ENCODE measurements at places on chromosomes 2 and 18. TPM values are rescaled to one million over a fixed set of nuclear protein-coding genes. Genes with fewer than 3 reads are reported as not detected.

DNA sequence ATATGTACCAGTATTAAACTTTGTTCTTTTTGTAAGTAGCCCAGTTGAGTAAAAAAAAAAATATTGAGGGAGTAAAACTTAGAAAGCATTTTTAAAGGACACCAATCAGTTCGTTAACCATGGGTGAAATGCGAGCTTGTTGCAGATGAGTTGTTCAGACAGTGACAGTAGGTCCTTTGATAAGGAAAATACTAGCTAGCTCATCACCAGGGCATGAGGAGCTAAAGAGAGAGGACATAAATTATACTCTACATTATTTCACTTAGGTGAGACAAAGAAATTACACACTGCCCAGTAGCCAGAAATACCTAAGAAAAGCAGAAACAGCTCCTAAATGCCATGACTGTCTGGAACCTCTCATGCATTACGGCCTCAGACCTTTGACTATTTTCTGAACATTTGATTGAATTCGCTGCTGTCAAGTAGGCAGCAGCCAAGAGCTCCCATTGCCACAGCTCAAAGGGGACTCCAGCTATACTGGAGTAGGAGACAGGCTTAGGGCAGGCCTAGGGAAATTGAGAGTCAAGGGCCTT lies 2.6 kb upstream of the HNRNPLL start:
- no peak for DNase-seq

Gene ASAP2
- total RNA-seq, result 51.8 TPM

Gene REEP1
- total RNA-seq, result 12.3 TPM

Gene OR6B2
- total RNA-seq, result not detected

GRCh38 chr2:67984600-67984999 lies 78.2 kb downstream of the C1D start:
- no peak for DNase-seq

Gene FAM124B
- not detected for total RNA-seq

Gene KHK
- 10.0 TPM for total RNA-seq

- DNase-seq, result no peak
Observed at GRCh38 chr18:2902327-2902726, 55.5 kb downstream of the EMILIN2 start.

Gene SP140
- total RNA-seq, result not detected

DNA sequence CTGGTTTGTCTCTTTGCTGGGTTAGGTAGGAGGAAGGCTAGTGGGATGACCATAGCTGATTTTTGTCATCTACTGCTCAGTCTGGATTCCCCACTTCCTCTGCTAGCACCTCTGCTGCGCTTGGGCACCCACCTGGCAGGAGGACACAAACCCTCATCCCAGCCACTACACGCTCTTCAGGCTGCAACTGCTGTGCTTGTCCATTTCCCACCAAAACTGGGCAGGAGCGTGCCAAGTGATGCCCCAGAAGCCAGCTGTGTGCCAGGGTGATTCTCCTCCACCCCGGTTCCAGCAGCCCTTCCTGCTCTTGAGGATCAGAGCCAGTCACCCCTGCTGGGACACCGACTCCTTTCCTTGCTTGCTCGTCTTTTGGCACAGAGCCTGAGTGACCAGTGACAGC lies 15.7 kb upstream of the PER2 start:
- no peak for DNase-seq

Gene NEU4
- total RNA-seq, result 0.14 TPM

DNA sequence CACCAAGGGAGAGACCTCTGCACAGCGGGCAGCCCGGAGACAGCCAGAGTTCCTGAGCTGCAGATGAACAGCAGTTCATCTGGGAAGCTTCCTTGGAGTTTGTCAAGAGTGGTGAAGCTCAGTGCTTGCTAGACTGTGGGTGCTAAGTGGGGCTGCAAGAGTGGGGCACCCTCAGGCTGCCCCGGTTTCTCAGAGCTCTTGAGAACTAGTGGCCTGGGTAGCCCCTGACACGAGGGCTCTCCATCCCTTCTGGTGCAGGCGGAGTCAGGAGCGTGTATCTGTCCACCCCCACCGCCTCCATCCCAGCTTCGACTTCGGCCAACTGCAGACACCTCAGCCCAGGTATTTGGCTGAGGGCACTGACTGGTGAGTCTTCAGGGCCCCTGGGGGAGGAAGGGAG lies 222.0 kb downstream of the LOXHD1 start:
- DNase-seq, result no peak

- DNase-seq, result no peak
Observed at GRCh38 chr2:211901226-211901846, 637.3 kb downstream of the ERBB4 start.

Gene CROCC2
- total RNA-seq, result not detected

DNA sequence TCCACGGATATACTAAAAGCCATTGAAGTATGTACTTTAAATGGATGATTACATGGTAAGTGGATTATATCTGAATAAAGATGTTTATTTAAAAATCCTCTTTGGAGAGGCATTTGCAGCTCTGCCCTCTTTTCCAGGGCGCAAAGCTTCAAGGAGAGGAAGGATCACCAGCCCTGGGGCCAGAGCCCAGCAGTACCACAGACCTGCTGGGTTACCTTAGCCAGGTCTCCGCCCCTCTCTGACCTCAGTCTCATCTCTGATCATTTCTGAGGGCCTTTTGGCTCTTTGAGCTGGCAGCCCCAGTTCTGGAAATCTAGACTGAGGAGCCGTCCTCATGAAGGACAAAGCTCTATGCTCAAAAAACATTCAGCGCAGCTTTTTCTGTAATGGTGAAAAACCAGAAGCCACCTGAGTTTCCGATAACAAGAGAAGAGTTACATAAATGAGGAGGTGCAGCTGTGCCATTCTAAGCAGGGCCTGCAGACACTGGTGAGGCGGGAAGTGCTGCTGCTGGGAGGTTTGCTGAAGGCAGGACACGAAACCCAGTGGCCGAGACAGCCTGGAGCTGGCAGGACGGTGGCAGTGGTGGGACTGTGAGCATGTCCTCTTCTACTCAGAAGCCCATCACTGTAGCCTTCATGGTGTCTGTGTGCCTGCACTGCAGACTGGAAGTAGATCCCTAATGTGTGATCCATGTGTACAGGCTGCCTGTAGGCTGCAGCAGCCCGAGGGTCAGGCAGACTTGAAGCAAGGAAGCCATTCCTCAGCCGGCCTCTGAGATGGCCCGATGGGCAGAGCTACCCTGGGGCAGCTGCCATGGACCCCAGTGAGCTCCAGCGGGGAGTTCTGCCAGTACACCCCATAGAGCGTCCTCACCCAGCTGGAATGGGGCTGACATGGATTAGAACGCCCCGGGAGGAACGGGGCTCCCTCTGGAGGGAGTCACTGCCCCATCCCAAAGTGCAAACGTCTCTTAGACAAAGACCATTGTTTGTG lies 27.7 kb downstream of the ADRA2B start:
- no peak for DNase-seq

DNA sequence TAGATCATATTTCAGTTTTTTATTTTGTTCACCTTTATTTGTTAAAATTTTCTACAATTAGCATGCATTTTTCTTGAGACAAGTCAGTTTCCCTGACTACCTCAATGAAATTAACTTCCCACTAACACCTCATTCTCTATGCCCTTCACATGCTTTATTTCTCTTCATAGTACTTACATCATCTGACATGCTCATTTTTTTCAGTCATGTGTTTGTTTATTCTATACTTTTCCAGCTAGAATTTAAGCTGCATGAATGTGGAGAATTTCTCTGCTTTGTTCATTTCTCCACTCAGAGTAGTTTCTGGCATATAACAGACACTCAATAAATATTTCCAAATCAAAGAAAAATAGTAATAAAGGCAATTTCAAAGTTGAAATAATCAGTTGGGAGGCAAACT lies 78.9 kb upstream of the SCN7A start:
- no peak for DNase-seq

Gene DNAJC5G
- not detected for total RNA-seq

GRCh38 chr2:45394842-45395241 lies 216.2 kb downstream of the SRBD1 start:
- no peak for DNase-seq

DNA sequence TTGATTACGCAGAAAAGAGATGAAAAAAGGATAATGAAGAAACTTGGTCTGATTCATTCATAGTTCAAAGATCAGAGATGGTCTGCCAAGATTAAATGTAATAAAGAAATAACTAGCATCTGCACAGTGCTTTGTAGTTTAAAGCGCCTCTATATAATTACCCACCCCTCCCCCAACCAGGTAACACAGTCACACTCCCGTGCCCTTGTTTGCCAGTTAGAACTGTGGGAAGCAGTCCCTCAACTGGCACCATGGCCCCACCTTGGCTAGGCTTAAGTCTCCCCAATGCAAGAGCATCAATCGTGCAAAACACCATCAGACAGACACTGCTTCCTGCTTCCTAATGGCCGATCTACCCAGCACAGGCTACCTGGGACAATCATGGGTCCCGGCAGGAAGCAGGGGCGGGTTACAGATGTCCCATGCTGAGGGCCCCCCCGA lies 11.6 kb downstream of the ADCY3 start:
- DNase-seq, result no peak

GRCh38 chr2:39649511-39649910 lies 16.2 kb upstream of the TMEM178A start:
- DNase-seq, result no peak

DNA sequence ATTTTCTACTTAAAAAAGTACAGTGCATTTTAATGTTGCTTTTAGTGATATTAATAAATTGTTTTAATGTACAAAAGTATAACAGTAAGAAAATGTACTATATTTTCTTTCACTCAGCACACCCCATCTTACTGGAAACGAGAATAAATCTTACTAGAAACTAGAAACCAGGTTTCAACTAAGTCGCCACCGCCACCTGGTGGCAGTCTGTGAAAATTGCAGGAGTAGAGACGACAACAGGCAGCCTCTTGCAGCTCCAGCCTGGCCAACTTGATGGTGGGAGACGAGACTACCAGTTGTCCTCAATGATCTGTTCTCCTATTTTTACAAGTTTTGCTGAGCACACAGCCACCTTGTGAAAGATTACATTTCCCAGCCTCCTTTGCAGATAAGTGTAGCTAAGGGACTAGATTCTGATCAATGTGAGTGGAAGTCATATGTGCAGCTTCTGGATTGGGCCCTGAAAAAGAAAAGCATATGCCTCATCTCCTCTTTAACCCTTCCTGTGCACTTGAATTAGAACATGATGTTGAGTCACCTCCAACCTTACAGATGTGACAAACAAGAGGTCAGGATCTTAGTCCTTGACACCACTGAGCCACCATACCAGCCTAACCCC lies 8.7 kb downstream of the OTOF start:
- DNase-seq, result peak; percentile 60

Gene IL36B
- not detected for total RNA-seq

- DNase-seq, result no peak
Observed at GRCh38 chr2:96412307-96413258, 77.0 kb downstream of the NCAPH start.

DNA sequence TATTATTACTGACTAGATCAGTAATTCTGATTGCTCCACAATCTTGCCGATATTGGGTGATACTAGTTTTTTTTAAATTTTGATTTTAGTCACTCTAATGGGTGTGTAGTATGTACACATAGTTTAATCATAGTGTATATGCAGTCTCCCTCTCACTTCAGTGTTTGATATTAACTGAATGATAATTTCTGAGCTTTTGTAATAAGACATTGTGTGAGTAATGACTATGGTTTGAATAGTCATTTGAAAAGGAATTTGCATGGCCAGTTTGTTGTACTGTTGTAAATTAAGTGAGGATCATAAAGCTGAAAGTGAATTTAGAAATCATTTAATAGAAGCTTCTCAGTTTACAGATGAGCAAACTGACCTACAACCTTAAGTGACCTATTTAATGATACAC lies 33.4 kb downstream of the USP14 start:
- DNase-seq, result no peak

DNA sequence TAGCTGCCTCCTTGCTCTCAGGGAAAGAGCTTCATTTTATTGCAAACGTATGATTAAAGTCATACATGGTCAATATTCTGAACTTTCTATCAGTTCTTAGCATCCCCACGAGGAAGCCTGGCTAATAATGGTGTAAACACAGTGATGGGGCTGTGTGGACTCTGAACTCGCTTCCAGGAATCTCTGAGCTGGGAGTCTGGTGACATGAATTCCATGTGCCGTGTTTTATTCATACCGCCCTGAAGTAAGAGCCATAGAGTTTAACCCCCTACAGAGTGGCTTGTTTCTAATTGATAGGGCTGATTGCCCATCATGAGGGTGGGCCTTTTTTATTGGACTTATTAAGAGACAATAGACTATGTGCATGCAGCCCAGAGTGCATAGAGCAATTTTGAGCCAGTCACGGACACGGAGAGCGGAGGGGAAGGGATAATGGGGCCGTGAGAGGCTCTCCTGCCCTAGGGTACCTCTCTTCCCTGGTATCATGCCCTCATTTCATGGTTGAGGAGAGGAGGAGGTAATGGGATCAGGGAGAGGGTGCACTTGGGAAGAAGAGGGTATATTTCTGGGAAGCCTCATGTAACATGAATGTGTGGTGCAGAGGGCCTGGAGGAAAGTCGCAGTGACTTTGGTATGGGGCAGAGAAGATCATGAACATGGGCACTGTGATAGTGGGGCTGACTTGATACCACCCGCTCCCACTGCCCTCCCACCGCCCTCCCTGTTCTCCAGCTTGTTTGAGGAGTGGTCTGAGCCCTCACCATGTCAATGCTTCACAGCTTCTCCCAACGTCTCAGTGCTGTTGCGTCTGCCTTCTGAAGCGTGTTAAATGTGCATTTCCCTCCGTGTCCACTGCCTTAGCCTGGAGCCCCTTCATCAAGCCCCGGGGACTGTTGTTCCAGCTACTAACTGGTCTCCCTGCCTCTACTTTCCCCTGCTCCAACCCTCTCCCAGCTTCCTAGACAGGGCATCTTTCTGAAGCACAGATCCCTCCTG lies 73.2 kb downstream of the IL1R2 start:
- DNase-seq, result no peak

GRCh38 chr2:15561574-15562344 lies 625 bp upstream of the NBAS start:
- DNase-seq, result peak; percentile 16

- DNase-seq, result no peak
Observed at GRCh38 chr2:9492927-9493326, 18.6 kb downstream of the IAH1 start.

- no peak for DNase-seq
Observed at GRCh38 chr2:144943986-144944385, 424.1 kb upstream of the ZEB2 start.

Gene HOXD10
- not detected for total RNA-seq

GRCh38 chr2:29423061-29423666 lies 307.9 kb downstream of the CLIP4 start:
- DNase-seq, result no peak
